ENCODE measurements at places on chromosomes 2 and 18.

DNA sequence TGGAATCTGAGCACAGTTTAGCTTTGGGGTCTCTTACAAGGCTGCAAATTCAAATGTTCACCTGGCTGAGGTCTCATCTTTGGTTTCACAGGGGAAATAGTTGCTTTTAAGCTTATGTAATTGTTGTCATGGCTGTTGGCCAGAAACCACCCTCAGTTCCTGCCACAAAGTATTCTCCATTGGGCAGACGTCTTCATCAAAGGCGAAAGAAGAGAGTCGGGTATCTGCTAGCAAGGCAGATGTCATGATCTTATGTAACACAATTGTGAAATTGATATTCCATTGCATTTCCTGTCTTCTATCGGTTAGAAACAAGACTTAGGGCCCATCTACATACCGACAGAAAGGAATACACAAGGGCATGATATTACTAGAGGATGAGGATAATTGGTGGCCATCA, 816.2 kb downstream of the MBD2 start:
- DNase-seq, result no peak

- no peak for DNase-seq
Observed at GRCh38 chr18:77316641-77317040, 67.0 kb downstream of the GALR1 start.

GRCh38 chr18:59518705-59519104, 159.6 kb upstream of the LMAN1 start:
- no peak for DNase-seq

DNA sequence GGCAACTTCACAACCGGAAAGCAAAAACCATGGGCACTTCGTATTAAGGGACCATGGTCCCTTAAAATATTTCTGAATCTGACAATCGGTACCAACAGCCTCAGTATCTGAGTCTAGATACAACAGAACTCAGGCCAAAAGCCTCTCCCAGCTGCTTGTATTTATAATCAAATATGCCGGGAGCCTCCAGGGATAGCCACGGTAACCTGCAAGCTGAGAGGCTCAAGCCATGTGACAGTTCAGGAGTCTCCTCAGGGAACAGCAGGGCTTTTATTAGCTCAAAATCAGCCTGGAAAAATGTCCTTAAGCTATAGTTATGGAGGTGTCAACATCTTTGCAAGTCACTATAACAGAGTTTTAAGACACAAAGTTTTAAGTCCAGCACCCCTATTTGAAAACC, 352.8 kb upstream of the GYPC start:
- no peak for DNase-seq

- DNase-seq, result peak; percentile 68
Observed at GRCh38 chr2:73112026-73112912, 479 bp downstream of the RAB11FIP5 start.

DNA sequence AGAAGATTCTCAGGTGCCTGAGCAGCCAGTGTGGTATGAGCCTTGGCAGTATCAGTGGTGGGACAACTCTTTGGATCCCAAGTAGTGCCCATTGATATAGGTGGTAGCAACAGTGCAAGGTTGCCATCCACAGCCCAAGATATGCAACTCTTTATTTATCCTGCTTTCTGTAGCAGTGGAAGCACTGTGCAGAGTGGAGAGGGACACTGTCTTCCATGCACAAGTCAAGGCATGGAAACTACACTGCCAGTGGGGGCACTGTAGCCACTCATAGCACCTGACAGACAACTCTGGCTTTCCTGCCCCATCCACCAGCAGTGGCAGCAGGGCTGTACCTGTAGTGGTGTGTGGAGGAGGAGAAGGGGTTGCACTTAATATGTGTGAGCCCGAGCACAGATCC, 409.6 kb upstream of the TMEFF2 start:
- no peak for DNase-seq

GRCh38 chr2:172169611-172170010, 66.9 kb upstream of the DLX2 start:
- no peak for DNase-seq

DNA sequence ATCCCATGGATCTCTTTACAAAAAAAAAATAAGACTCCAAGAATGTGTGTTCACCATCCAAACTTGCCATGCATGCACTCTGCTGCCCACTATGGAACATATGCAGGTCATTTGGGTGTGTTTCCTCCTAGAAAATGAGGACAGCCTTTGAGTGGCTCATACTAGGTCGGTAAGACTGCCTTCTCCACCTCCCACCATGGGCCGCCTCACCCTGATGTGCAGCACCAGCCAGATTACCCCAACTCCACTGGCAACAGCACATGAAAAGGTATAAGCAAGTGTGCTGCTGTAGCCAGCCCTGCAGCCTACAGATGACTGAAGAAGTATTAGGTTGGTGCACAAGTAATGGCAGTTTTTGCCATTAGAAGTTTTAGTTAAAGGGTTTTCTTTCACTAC, 214.2 kb downstream of the ATAD2B start:
- DNase-seq, result peak; percentile 52
